Activated T-cell treated with anti-CD3 and anti-CD28 coated beads for 24 hours (primary cell): ENCODE measurements at places on chromosomes 16 and 17.

- no peak for DNase-seq
Measured at GRCh38 chr16:64880994-64881393, 240.9 kb downstream of the CDH11 start.

GRCh38 chr17:47232465-47232864, 21.2 kb upstream of the ITGB3 start:
- DNase-seq = no peak

GRCh38 chr17:885971-886571, 93.5 kb downstream of the NXN start:
- no peak for DNase-seq

DNA sequence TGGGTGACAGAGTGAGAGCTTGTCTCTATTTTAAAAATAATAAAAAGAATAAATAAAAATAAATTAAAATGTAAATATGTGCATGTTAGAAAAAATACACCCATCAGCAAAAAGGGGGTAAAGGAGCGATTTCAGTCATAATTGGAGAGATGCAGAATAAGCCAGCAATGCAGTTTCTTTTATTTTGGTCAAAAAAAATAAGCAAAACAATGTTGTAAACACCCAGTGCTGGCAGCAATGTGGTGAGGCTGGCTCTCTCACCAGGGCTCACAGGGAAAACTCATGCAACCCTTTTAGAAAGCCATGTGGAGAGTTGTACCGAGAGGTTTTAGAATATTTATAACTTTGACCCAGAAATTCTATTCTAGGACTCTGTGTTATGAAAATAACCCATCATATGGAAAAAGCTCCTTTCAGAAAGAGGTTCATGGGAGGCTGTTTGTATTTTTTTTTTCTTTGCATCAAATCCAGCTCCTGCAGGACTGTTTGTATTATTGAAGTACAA, 8.5 kb downstream of the STH start:
- DNase-seq = no peak

DNA sequence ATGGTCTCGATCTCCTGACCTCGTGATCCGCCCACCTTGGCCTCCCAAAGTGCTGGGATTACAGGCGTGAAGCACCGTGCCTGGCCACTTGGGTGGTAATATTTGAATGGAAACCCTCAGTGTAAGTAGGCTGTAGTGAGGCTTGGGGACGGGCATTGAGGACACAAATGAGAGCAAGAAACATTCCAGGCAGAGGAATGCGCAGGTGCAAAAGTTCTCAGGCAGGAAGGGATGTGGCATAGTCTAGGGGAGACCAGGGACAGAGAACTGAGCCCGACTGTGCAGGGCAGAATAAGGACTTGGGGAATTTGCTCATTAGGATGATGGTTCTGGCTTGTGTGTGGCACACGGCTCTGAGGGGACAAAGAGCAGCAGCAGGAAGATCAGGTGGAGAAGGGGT, 54.8 kb downstream of the GRB2 start:
- DNase-seq = no peak

- DNase-seq = no peak
Measured at GRCh38 chr16:84703681-84704080, 3.9 kb downstream of the USP10 start.

GRCh38 chr16:57518520-57518919, 17.9 kb downstream of the CCDC102A start:
- no peak for DNase-seq

DNA sequence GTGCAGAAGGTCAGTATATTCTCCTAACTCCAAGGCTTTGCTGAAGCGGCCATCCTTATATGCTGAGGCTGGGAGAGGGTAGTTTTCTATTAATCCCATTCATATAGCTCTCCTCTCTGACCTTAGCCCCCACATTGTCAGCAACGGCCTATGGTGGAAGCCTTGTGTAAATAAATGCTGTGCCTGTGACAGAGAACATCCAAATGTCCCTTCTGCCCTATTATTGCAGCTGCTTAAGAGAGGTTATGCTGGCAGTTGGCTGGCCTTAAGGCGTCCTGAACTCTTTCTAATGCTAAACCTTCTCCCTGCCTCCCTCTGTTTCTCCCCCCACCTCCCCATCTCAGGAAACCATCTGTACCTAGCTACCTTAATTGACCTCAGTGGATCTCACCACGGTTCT, 53.6 kb downstream of the ARHGAP44 start:
- DNase-seq = no peak

DNA sequence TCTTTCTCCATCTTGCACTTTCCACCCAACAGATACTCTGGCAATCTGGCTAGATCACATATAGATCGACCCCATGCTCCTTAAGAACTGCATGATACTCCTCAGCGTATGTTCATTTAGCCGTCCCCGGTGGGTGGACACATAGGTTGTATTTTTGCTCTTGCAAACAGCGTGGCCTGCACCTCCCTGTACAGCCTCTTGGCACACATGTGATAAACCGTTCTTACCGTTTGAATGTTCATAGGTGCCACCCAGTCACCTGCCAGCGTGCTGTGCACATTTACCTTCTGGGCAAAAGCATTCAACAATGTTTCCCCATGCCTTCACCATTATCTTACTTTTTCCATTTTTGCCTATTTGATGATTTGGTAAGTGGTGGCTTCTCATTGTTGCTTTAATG, 6.2 kb downstream of the TNP2 start:
- DNase-seq = no peak

- DNase-seq = no peak
Measured at GRCh38 chr17:4313221-4314114, 49.7 kb upstream of the ANKFY1 start.

- no peak for DNase-seq
Measured at GRCh38 chr16:8622315-8622656, 788 bp downstream of the METTL22 start.

DNA sequence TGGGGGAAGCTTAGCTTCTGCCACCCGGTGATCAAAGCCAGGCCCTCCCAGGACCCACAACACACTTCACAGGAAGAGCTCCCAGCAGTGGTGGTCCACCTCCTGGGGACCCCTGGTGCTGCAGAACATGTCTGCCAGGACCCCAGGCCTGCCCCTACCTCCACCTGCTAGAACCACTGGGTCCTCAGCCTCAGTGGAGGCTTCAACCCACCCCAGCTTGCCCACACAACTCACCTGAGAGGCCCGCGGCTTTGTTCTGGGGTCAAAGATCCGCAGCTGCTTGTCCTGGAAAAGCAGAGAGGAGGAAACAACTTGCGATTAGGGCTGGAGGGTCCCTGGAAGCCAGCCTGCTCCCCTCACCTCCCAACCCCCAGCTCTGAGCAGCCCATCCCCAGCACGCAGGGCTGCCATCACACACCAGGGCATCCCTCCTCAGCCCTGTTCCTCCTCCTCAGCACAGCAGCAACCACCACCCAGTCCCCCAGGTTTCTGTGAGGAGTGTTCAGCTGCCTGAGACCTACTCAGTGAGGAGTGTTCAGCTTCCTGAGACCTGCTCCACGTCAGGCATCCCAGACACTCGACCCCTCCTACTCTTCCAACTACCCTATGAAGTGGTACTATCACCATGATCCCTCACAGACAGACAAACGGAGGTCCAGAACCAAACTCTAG, 21.2 kb downstream of the CORO7 start:
- no peak for DNase-seq

DNA sequence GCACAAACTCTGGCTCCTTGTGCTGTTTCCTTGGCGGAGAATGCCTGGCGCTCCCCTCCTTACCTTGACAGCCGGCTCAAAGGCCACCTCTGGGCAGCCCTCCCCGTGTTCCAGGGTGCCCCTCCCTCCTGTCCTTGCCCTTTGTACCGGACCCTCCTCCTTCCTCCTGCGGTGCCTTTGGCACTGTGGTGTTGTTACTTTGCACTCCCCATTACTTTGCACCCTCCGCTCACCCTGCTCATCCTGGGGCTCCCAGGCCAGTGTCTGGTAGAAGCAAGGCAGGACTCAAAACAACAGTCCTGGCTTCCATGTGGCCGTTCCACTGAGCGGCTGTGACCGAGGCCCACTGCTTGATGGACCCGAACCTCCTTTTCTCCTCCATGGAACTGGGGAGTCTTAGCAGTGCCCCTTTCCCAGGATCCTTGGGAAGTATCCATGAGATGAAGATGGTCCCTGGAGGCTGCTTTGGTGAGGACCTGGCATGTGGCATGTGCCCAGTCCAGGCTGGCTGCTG, 147.8 kb downstream of the CMIP start:
- no peak for DNase-seq

DNA sequence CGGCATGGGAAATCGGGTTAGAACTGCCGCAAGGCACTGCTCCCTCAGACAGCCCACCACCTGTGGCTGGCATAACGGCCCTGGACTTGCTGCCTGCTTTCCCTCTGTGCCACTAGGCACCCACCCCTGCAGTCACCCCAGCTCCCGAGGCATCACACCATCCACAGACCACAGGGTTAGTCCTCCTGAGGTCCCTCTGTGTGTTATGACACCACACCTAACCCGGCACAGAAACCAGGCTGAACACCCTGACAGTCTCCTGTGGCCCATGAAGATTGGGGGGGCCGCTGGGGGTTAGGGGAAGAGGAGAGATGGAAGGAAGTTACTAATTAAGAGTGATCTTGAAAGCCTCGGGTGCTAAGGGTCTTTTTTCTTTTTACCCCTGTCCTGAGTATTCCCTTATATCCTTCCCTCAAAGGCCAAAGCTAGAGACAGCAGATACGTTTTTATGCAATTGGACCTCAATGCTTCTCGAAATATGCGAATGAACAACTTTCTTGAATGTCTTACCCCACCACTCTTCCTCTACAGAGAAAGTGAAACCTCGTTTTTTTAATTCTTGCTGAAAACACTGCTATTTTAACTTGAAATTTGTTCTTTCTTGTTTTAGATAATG, 7.0 kb downstream of the CYTH1 start:
- DNase-seq = peak; percentile 60

- DNase-seq = no peak
Measured at GRCh38 chr17:81434072-81434471, 38.8 kb downstream of the BAHCC1 start.

DNA sequence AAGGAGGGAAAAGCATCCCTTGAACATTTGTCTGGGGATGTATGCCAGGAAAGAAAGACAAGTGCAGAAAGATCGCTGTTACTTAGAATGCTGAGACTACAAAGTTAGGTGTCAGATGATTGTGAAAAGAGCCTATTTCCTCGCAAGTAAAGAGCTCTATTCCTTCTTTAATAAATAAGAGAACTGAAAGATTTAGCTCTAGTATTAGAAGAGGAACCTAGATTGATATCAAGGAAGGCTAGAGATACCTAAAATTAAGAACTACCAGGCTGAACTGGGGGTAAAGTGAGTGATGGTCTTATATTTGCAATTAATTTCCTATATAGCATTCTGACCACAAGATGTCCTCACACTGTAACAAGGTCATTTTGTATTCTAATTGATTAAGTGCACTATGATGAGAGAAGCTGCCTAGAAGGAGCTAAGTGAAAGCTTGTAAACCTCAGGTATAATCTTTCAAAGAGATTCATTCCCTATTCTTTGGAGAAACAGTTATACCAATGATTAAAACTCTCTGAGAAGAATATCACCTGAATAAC, 62.3 kb downstream of the SSH2 start:
- no peak for DNase-seq

DNA sequence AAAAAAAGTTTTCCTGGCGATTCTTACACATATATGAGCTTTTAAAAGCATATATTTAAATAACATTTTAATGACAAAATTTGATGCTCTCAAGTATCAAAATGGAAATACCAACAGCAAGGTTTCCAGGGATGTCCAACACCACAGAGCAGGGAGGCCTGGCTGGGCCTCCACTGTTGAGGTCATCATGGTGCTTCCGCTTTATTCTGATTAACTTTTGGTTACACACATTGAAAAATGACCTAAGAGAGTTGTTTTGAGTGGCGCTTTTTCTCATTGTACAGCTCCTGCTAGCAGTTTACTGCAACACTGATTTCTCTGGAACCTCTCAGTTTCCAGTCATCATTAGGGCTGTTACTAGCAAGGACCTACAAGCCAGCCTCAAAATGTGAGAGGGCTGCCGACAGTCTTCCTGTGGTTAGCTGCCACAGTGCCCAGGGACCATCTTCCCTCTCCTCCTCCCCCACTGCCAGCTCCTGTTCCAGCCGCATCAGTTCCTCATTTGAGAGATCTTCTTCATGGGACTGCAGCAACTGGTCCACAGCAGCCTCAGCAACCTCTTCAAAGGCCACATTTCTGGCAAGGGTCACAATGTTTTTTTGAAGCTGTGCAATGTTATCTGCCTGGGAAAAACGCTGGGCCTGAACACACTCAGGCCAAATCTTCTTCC, 21.3 kb downstream of the DEF8 start:
- no peak for DNase-seq

GRCh38 chr17:73192206-73192893, 505 bp upstream of the COG1 start:
- peak; percentile 54 for DNase-seq

DNA sequence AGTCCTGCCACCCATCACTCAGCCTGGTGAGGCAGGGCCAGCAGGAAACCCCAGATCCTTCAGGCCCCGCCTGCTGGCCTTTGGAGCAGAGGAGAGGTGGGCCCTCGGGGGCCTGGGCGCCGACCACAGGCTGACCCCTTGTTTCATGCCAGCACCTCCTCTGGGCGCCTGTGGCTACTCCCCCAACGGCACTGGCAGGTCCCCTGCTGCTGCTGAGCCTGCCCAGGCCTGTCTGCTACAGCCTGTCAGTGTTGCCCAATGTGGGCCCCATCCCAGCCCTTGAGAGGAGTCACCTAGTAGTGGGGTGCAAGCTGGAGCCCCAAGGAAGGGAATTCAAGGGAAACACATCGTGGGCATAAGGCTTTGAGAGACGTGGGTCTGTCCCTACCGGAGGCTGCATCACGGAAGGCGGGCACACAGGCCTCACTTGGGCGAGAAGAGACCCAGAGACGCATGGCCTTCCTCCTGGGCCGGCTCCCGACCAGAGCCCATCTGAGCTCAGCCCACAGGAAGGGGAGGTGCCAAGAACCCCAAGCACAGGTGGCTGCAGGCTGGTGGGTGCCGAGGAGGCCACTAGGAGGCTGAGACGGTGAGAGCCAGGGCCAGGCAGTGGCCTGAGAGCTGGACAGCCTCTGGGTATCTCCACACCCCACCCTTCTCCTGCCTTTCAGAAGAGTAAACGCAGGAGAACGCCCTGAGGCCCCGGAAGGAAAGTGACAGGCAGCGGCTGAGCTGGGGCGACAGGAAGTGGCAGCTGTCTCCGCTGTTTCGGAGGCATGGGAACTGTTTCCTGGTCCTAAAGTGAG, 8.0 kb upstream of the FASN start:
- DNase-seq = peak; percentile 53

- DNase-seq = no peak
Measured at GRCh38 chr16:84313921-84314320, 19.2 kb downstream of the WFDC1 start.

GRCh38 chr16:68355447-68356248, 44.8 kb downstream of the PRMT7 start:
- DNase-seq = no peak

DNA sequence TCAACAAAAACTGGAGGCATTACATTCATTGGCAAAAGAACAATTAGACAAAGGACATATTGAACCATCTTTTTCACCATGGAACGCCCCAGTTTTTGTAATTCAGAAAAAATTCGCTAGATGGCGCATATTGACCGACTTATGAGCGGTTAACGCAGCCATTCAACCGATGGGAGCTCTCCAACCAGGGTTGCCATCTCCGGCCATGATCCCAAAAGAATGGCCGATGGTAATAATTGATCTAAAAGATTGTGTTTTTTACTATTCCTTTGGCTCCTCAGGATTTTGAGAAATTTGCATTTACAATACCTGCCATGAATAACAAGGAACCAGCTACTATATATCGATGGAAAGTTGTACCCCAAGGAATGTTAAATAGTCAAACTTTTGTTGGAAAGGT, 21.4 kb downstream of the ALOX15B start:
- DNase-seq = peak; percentile 64

GRCh38 chr16:81447383-81448101, 2.9 kb downstream of the CMIP start:
- no peak for DNase-seq
